ENCODE measurements at places on chromosomes 16 and 17. TPM values are rescaled to one million over a fixed set of nuclear protein-coding genes. Genes with fewer than 3 reads are reported as not detected.

The TEN1 gene
- total RNA-seq, result 15.5 TPM

The CD300E gene
- total RNA-seq, result not detected

The DBNDD1 gene
- total RNA-seq, result 0.65 TPM

The TPSD1 gene
- total RNA-seq, result not detected

The SPN gene
- under 0.01 TPM for total RNA-seq

The AGRP gene
- not detected for total RNA-seq

The DPEP2 gene
- total RNA-seq, result not detected

The POLG2 gene
- total RNA-seq, result 10.5 TPM

The RAMP2 gene
- 0.14 TPM for total RNA-seq

The CD300LB gene
- not detected for total RNA-seq

The TMEM132E gene
- 0.09 TPM for total RNA-seq

The MT1E gene
- 91.7 TPM for total RNA-seq

The NEUROD2 gene
- total RNA-seq, result not detected

The PABPN1L gene
- not detected for total RNA-seq

The TBC1D3I gene
- total RNA-seq, result 0.28 TPM

The MAF gene
- total RNA-seq, result 21.9 TPM

The VWA3A gene
- total RNA-seq, result not detected

The NFE2L1 gene
- total RNA-seq, result 90.0 TPM

The DPEP2NB gene
- total RNA-seq, result not detected

The SMPD3 gene
- 0.09 TPM for total RNA-seq

The KRTAP1-1 gene
- not detected for total RNA-seq

The TMEM97 gene
- total RNA-seq, result 31.3 TPM

The MYL4 gene
- total RNA-seq, result not detected

The NTN1 gene
- total RNA-seq, result 0.09 TPM

The ACSM2A gene
- not detected for total RNA-seq

The RASD1 gene
- 2.6 TPM for total RNA-seq

The WNT3 gene
- 0.71 TPM for total RNA-seq

The DNAH17 gene
- total RNA-seq, result not detected

The RNF227 gene
- total RNA-seq, result 2.8 TPM

The CASKIN1 gene
- total RNA-seq, result 0.37 TPM

The PPP1R1B gene
- total RNA-seq, result not detected

The DOC2B gene
- not detected for total RNA-seq

The BEAN1 gene
- total RNA-seq, result not detected

The TMEM235 gene
- not detected for total RNA-seq

The GSPT1 gene
- total RNA-seq, result 32.1 TPM

The ARL5C gene
- total RNA-seq, result not detected

The ABCC3 gene
- total RNA-seq, result 17.1 TPM

The TRPV3 gene
- 1.4 TPM for total RNA-seq

The EVPLL gene
- total RNA-seq, result not detected

The CEMP1 gene
- not detected for total RNA-seq

The PRAC2 gene
- total RNA-seq, result 0.46 TPM

The TM4SF5 gene
- total RNA-seq, result not detected

The CMTM3 gene
- total RNA-seq, result 7.8 TPM

The PYY gene
- total RNA-seq, result not detected

The EXOC3L1 gene
- total RNA-seq, result not detected

The GALNS gene
- total RNA-seq, result 25.1 TPM

The KRTAP9-8 gene
- total RNA-seq, result not detected

The AHSP gene
- not detected for total RNA-seq

The RANBP10 gene
- 3.1 TPM for total RNA-seq

The CCR7 gene
- 0.09 TPM for total RNA-seq

The OR1A1 gene
- total RNA-seq, result not detected

The SYNGR3 gene
- total RNA-seq, result 3.3 TPM

Measured in smooth muscle cell of bladder (primary cell).